Cerebellar nuclear complex (tissue), 1 donor: ENCODE measurements at places on chromosomes 5 and 9.

DNA sequence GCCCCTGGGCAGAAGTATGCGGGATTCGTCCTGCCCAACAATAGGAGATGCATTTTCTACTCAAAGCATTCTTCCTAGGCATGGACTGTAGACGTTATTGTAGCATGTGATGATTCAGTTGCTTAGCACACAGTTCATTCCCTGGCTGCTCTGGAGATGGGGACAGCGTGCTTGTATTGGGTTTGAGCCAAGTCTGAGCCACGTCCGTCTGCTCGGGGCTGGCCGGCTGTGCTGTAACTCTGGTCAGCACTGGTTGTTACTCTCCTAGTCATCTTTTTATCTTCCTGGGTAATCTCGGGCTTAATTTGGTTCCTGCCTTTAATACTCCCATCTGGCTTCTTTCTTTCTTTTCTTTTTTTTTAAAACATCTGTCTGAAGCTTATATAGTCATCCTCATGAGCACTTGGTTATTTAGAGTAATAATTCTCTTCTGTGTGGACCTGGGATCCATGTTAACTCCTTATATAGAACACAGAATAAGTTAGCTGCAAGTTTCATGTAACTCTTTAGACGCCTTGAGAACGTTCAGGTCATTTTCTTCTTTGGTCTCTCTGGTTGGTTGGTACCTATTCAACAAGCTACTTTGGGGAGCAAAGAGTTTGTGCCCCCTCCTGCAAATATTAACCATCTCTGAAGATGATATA, 118.8 kb upstream of the RPS23 start:
- DNase-seq, result no peak

- DNase-seq, result no peak
Measured at GRCh38 chr5:157109744-157110143, 900 bp upstream of the HAVCR2 start.

GRCh38 chr5:58666141-58666540, 83.3 kb downstream of the RAB3C start:
- no peak for DNase-seq

- DNase-seq, result no peak
Measured at GRCh38 chr9:107946364-107947141, 457.0 kb upstream of the KLF4 start.
